Cardiac muscle cell (in vitro differentiated cells and primary cell): ENCODE measurements at places on chromosomes 12 and 14. TPM values are rescaled to one million over a fixed set of nuclear protein-coding genes. Genes with fewer than 3 reads are reported as not detected.
A peak's percentile ranks its signal among the peaks of the same experiment; 100 is the strongest.

DNA sequence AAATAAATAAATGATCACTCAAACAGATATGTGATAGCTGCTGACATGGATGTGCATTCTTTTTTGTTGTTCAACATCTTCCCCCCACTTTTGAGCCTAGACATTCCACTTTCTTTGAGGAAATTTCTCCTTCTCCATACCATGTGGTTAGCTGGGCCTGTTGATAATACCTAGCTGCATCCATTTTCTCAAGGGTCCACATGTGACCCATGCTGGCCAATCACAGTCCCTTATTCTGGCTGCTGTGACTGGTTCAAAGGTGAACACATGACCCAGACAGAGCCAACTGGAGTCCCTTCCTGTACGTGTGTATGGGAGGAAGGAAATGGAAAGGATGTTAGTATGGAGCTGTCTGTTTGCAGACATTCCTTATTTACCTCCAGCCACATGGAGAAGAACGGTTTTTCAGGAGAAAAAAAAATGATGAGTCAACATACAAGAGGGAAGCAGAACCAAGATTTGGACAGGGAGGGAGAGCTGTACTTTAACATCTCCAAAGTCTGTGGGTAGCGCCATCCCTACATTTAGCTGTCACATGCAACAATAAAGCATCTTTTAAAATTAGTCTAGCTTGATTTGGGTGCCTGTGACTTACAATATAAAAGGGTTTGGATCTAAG, 391.7 kb upstream of the TBX3 start:
- H3K27me3 ChIP-seq, result no peaks in the 10 kb centered on the region
- H3K4me1 ChIP-seq, result peaks cover 4% of the 10 kb centered on the region
- H3K27ac ChIP-seq, result no peak overlapping the region
- H3K36me3 ChIP-seq, result no peaks in the 10 kb centered on the region

The KCNC2 gene
- total RNA-seq, result not detected in 2 replicates

DNA sequence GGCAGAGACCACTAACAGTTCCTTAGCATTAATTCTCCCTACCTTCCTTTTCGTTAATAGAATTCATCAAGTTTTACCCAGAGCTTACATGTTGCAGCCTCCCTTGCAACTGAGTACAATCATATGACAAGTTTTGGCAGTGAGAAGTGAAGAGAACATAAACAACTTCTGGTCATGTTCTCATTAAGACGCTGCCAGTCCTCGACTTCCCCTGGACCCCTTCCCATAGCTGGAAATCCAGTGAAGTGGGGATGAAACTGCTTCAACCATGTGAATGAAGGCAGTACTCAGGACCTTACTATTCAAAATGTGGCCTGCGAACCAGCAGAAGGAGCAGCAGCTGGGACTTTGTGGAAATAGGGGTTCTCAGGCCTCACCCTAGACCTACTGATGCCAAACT, 133.9 kb downstream of the SPTSSA start:
- H3K36me3 ChIP-seq, result no peaks in the 10 kb centered on the region
- peak; percentile 14 for DNase-seq
- no peaks in the 10 kb centered on the region for H3K4me1 ChIP-seq
- no peaks in the 10 kb centered on the region for H3K27me3 ChIP-seq
- no peak overlapping the region for H3K4me3 ChIP-seq
- no peak overlapping the region for H3K27ac ChIP-seq

DNA sequence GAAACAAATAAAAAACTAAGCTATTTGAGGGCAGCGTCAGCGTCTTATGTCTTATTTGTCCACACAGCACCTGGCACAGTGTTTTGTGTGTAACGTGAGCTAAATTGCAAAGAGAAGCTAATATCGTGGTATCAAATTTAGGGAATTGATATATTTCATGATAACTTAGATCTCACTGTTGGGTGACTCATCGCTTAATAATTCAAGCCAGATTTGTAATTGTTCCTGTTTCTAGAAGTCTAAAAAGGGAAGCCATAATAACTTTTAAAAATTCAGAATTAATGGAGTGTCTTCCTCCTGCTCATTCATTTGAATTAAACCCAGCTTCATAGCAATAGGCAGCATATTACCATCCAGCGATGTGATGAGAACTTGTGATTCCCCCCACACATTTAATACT, 214.7 kb downstream of the PDZRN4 start:
- no peak overlapping the region for H3K27ac ChIP-seq
- H3K36me3 ChIP-seq, result no peaks in the 10 kb centered on the region
- H3K4me1 ChIP-seq, result no peaks in the 10 kb centered on the region
- H3K4me3 ChIP-seq, result no peak overlapping the region

The MAP1LC3B2 gene
- total RNA-seq, result 2.3 and 2.4 TPM in 2 replicates

GRCh38 chr14:27917896-27918295, 848.7 kb upstream of the FOXG1 start:
- H3K4me1 ChIP-seq, result no peaks in the 10 kb centered on the region
- no peaks in the 10 kb centered on the region for H3K27me3 ChIP-seq
- no peak overlapping the region for H3K27ac ChIP-seq
- H3K4me3 ChIP-seq, result no peak overlapping the region
- H3K36me3 ChIP-seq, result no peaks in the 10 kb centered on the region

GRCh38 chr12:106115440-106115839, 23.3 kb downstream of the NUAK1 start:
- no peak overlapping the region for H3K27ac ChIP-seq
- no peak overlapping the region for H3K4me3 ChIP-seq
- H3K4me1 ChIP-seq, result peaks cover 22% of the 10 kb centered on the region
- DNase-seq, result no peak

DNA sequence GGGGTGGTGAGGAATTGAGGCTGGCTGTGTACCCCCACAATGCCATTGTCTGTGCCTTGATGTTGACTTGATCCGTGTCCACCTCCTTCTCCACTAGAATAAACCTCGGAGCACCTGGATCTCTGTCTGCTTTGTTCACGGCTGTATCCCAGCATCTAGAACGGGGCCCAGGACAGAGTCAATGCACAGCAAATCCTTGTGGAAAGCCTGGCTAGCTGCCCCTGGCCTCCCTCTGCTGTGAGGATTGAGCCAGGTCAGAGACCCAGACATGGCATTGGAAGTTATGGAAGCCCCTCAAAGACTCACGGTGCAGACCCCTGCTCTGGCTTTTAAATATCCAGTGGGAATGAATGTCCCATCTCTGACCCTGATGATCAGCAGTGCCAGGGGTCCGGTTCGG, 109.2 kb downstream of the SCARB1 start:
- H3K36me3 ChIP-seq, result no peaks in the 10 kb centered on the region
- no peak overlapping the region for H3K4me3 ChIP-seq
- H3K27ac ChIP-seq, result no peak overlapping the region
- no peaks in the 10 kb centered on the region for H3K27me3 ChIP-seq

DNA sequence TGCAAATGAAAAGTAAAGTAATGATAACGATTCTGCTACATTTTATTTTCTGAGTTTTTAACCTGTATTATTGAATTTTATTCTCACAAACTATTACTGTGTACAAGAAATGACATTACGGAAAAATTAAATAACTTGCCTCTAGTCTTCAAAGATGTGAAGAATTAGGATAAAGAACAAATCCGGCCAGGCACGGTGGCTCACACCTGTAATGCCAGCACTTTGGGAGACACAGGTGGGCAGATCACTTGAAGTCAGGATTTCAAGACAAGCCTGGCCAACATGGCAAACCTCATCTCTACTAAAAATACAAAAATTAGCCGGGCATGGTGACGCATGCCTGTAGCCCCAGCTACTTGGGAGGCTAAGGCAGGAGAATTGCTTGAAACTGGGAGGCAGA, 1584.4 kb upstream of the SEL1L start:
- no peak overlapping the region for H3K27ac ChIP-seq
- no peaks in the 10 kb centered on the region for H3K27me3 ChIP-seq
- H3K4me3 ChIP-seq, result no peak overlapping the region
- no peaks in the 10 kb centered on the region for H3K36me3 ChIP-seq
- no peaks in the 10 kb centered on the region for H3K4me1 ChIP-seq

DNA sequence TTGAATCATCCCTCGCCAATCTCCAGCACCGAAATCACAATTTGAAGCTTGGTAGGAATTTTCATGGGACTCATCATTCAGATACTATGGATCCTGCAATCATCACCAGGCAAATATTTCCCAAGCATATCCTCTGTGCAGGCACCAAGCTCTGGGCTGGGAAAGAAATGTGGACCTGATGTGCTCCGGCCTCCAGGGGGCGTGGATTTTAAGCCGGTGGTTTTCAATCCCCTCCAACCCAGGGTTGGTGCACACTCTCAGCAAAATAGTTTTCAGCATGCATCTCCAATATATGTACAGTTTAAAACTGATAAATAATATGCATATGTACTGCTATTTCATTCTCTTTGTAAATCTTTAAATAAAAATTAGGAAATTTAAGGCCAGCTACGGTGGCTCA, 98.9 kb downstream of the RBM19 start:
- no peak overlapping the region for H3K27ac ChIP-seq
- no peaks in the 10 kb centered on the region for H3K27me3 ChIP-seq
- H3K4me3 ChIP-seq, result no peak overlapping the region
- no peak for DNase-seq
- no peaks in the 10 kb centered on the region for H3K36me3 ChIP-seq
- no peaks in the 10 kb centered on the region for H3K4me1 ChIP-seq

DNA sequence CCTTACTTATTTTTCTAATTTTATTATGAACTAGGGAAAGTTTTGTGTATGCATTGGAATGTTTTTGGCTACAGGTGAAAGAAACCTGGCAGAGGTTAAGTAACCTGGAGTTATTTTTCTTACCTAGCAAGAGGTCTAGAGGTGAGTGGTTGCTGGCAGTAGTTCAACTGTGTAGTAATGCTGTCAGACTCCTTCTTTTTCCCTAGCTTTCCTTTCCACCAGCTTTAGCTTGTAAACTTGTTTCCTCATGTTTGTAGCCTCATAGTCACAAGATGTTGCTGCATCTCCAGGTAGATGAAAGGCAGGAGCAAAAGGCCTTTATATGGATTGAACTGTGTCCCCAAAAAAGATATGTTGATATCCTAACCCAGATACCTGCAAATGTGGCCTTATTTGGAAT, 105.1 kb upstream of the AMIGO2 start:
- no peak overlapping the region for H3K4me3 ChIP-seq
- no peaks in the 10 kb centered on the region for H3K4me1 ChIP-seq
- no peak for DNase-seq
- H3K27me3 ChIP-seq, result no peaks in the 10 kb centered on the region
- H3K36me3 ChIP-seq, result no peaks in the 10 kb centered on the region
- no peak overlapping the region for H3K27ac ChIP-seq

The KRT3 gene
- total RNA-seq, result not detected in 2 replicates

The NEUROD4 gene
- total RNA-seq, result not detected in 2 replicates

The TEX52 gene
- not detected in 2 replicates for total RNA-seq

The PROX2 gene
- not detected in 2 replicates for total RNA-seq

GRCh38 chr14:62692490-62693106, 352.7 kb downstream of the KCNH5 start:
- no peak for DNase-seq
- H3K36me3 ChIP-seq, result no peaks in the 10 kb centered on the region
- no peaks in the 10 kb centered on the region for H3K27me3 ChIP-seq
- no peaks in the 10 kb centered on the region for H3K4me1 ChIP-seq
- no peak overlapping the region for H3K4me3 ChIP-seq
- no peak overlapping the region for H3K27ac ChIP-seq

DNA sequence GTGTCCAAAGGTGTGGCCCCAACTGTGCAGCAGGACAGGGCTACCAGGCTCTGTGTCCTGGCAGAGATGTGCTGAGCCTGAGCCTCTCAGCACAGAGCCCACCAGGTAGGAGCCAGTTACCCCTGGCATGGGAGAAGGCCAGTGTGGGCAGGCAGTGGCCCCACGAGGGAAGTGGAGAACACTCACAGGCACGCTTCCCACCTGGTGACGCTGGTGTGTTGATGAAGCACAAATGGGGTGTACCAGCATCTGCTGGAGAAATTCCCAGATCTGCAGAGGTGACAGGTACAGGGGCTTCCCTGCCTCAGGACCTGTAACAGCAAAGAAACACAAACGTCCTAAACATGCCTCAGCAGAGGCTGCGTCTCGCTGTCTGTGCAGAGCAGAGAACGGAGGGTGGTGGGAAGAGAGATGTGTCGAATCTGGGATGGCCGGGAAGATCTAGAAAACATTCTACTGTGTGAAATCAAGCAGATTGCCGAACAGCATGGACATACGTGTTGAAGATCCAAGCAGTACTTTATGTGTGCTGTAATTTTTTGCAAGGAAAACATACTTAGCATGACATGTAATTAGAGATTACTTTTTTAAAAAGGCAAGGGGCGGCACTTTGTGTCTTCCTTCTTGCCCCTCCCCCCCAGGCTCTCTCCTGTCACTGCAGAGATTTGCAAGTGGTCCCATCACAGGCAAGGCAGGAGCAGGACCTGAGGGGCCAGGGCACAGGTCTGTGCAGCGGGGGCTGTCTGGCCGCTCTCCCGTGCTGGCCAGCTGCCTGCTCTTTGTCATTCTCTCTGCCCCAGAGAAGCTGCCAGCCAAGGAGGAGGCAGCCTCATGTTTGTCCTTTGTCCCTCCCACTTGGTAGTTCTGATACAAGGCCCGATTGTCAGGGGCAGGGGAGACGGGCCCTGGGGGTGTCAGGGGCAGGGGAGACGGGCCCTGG, 17.3 kb downstream of the HIP1R start:
- H3K4me3 ChIP-seq, result no peak overlapping the region
- no peak for DNase-seq
- no peaks in the 10 kb centered on the region for H3K36me3 ChIP-seq

- DNase-seq, result no peak
- no peak overlapping the region for H3K27ac ChIP-seq
- no peak overlapping the region for H3K4me3 ChIP-seq
- H3K27me3 ChIP-seq, result no peaks in the 10 kb centered on the region
- H3K36me3 ChIP-seq, result no peaks in the 10 kb centered on the region
Measured at GRCh38 chr12:10358131-10358530, 31.7 kb downstream of the KLRK1 start.

DNA sequence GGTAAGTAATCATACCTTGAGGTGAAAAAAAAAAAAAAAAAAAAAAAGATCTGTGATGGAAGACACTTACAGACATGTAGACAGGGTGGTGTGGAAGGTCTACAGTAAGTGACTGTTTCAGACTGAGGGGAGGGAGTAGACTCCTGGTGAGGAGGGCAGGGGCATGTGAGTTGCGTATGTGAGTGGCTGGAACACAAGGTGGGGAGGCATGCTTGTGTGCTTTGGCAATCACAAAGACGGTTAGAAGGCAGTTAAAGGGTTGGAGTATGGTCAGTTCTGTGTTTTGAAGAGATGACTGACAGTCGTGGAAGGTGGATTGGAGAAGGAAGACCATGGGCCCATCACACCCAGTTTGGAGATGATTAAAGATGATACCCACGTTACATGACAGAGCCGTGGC, 65.2 kb downstream of the ETV6 start:
- no peak overlapping the region for H3K4me3 ChIP-seq
- H3K36me3 ChIP-seq, result no peaks in the 10 kb centered on the region
- H3K4me1 ChIP-seq, result peaks cover 26% of the 10 kb centered on the region
- H3K27ac ChIP-seq, result no peak overlapping the region
- H3K27me3 ChIP-seq, result no peaks in the 10 kb centered on the region
